Activated T-helper 1 cell treated with Interleukin-2 at 50 U/mL for 16 hours (primary cell): ENCODE measurements at places on chromosomes 2 and 18.

DNA sequence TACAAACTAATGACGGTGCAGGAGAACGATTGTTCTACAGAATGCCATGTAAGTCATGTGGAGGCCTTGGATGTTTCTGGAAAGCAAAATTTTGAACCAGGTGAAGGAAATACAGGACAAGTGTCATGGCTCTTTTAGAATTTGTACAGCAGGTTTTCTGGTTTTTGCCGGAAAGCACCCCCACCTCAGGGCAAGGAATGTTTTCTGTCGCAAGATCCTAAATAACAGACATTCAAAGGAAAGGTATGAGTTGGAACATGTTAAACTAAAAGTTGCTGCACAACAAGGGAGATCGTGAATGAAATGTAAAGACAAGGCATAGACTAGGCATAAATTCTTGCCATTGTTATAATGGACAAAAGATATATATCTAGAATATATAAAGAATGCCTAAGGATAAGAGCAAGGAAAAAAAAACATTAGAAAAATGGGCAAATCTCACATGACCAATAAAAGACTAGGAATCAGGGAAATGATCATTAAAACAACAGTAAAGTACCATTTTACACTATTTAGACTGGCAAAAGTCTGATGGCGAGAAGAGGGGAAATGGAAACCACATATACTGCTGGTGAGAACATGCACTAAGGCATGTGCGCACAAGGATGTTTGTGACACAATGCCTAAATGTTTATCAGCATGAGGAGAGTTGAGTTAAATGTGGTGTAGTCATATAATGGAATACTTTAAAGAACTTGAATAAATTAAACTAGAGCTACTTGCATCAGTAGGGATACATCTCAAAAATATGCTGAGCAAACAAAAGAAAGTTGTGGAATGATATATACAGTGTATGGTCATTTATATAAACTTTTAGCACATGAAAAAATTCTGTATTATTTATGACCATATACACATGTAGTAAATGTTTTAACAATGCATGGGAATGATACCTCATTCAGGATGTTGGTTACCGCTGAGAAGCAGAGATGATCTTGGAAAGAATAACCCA, 127.0 kb downstream of the EML6 start:
- no peak for DNase-seq

- DNase-seq, result no peak
Measured at GRCh38 chr2:191226196-191226595, 19.0 kb upstream of the MYO1B start.

GRCh38 chr2:96318723-96319122, 6.4 kb upstream of the ITPRIPL1 start:
- no peak for DNase-seq

DNA sequence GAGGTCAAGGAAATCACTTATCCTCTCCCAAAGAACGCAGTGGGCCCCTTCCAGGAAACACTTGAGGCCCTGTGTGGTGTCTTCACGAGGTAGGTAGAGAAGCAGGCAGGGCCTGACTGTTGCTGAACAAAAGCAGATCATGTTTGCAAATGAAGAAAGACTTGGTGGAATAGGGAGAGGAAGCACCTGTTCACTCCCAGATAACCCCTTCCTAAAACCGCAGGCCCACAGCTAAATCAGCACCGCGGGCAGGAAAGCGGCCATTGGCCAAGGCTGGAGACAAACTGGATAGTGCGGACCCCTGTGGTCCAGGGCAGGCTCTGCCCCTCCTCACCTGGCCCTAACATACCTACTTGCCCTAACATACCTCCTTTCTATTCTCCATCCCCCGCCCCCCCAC, 64.9 kb upstream of the KLHL29 start:
- no peak for DNase-seq

GRCh38 chr18:75324686-75325257, 102.7 kb downstream of the SMIM21 start:
- no peak for DNase-seq

DNA sequence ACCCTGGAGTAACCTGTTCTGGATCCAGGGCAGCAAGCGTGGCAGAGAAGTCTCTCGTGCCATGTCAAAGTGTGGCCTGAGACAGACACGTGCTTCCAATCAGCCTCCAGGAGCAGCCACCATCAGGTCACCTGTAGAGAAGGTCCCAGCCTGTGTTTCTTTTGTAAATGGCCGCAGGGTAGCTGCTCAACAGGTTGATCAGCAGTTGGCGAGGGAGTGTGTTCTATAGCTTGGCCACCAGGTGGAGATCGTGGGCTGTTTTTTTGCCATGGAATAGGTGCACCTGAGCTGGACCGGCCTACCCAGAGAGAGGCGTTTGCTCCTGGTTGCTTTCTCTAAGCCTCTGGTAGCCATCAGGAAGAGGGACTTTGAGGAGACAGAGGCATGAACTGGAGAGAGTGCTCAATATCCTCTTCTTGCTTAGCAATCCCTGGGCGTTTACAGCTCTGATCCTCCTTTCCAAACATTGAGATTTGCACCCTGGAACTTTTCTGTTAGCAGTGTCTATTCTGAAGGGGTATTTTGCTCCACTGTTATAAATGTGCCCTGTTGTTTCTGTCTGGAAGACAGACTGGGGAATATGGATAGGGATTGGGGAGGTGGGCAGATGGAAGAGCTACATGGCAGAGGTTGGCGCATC, 34.2 kb upstream of the EN1 start:
- DNase-seq, result peak; percentile 28

DNA sequence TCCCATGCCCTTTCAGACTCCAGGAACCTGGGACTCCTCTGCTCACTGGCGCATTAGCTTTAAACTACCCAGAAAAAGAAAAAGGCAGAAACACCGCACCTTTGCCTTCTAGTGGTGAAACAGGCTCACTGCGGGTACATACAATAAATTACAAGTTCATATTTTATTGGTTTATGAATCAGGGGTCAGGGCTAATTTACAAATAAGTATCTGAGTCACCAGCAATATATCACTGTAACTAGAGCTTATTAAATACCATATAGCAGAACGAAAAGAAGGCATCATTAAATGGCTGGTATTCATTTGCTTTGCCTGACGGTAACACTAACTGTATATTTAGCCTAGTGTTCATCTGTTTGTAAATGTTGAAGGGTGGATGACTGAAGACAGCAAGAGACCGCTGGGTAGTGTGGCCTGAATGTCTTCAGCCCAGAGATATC, 26.9 kb upstream of the DTNB start:
- DNase-seq, result no peak

DNA sequence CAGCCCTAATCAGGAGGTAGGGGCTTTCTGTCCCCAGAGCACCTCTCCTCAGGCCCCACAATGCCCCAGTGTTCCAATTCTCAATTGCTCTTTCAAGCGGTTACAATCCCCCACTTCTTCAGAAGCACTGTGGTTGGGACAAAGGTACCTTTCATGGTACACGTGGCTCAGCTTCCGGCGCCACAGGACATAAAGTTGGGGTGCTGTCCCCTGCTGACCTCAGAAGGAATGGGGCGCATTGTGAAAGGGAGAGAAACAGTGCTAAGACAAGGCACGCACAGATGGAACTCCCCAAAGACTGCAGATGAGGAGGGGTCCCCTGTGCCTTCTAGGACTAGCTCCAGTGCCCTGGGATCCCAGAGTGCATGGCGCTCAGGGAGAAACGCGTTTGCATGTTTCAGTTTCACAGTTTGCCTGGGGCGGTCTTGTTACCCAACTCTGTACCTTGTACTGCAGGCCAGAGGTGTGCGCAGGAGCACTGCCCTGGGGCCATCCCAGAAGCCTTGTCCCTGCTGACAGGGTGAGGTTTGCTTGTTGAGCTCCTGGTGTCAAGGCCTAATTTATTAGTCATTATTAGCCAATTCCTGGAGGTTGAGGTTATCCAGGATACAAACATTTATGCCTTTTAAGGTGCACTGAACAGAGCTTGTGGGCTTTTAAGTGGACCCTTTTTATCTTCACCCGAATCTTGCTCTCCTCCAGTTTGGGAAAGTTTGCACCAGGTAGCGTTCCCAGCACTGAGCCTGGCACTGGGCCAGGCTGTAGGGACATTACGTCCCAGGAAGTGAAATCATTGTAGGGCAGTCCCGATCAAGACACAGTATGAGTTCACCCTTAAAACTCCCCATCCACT, 7.6 kb downstream of the CNDP1 start:
- DNase-seq, result no peak

GRCh38 chr2:134143568-134143967, 110.3 kb upstream of the MGAT5 start:
- no peak for DNase-seq

GRCh38 chr18:37741032-37741623, 175.5 kb upstream of the CELF4 start:
- no peak for DNase-seq

- DNase-seq, result no peak
Measured at GRCh38 chr2:72828840-72829507, 3.1 kb upstream of the EXOC6B start.

DNA sequence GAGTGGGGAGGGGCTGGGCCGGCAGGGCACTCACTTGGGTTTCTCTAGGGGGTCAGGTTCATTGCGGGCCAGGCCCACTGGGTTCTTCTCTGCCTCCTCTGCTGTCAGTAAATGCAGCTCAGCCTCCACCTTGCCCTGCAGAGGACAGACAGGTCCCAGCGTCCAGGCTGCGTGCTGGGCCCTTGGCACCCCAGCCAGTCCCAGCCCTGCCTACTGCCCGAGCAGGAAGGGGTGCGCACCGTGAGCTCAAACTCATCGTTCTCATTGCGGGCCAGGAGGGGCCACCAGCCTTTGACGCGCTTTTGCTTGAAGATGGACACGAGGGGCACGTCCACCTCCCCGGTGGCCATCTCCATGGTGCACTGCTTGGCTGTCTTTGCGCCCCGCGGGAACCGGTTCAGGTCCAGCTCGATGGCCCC, 17.3 kb downstream of the OTOF start:
- DNase-seq, result no peak

DNA sequence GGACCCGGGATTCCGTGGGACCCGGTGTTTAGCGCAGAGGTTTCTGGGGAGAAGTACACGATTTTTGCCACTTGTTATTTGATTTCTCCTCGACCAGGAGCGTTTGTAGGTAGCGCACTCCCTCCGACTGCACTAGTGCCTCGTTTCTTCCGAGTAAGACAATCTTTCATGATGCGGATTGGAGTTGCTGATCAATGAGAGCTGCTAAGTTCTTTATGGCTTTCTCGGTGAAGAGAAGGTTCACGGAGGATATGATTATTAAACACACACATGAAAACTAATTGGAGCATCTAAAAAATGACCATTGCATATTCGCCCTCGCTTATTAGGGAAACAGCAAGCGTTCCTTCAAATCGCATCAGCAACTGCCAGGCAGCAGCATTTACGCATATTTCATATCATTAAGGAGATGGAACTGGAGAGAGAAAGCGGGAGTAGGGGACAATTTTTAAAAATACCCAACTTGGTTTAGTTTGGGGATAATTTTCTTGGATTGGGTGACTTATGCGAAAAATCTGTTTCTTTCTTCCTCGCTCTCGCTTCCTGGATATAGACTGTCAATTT, 616 bp downstream of the EML6 start:
- no peak for DNase-seq

- no peak for DNase-seq
Measured at GRCh38 chr18:59143441-59143840, 3.8 kb downstream of the SEC11C start.

DNA sequence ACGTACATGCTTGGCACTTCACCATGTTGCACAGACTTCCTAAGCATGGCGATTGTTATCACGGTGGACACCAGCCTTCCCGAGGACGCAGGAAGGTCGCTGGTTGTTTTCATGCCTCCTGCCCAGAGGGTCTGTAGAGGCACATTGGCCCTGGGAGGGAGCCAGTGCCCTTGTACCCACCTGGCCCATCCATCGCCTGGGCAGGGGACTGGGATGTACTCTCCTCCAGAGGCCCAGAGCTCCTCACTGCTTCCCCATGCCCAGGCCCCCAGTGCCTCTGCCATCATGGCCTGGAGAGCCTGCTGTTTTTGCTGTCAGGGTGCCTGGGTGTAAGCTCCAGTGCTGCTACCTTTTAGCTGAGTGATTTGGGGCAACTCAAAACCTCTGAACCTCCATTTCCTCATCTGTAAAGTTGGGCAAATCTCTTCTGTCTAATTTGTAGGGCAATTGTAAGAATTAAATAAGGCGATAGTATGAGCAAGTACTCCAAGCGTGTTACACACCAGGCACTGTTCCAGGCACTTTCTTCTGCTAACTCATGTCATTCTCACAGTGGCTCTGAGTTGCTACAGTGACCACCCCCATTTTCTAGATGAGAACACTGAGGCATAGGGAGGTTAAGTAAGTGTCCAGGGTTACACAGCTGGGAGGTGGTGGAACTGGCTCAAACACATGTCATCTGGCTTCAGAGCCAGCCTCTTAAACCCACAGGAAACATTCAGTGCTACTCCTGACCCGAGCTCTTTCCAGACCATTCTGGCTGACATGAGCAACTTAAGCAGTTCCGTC, 45.3 kb downstream of the GREB1 start:
- no peak for DNase-seq

GRCh38 chr2:108330979-108331378, 42.3 kb downstream of the SULT1C2 start:
- DNase-seq, result no peak

GRCh38 chr2:40653829-40654228, 201.9 kb upstream of the SLC8A1 start:
- no peak for DNase-seq

DNA sequence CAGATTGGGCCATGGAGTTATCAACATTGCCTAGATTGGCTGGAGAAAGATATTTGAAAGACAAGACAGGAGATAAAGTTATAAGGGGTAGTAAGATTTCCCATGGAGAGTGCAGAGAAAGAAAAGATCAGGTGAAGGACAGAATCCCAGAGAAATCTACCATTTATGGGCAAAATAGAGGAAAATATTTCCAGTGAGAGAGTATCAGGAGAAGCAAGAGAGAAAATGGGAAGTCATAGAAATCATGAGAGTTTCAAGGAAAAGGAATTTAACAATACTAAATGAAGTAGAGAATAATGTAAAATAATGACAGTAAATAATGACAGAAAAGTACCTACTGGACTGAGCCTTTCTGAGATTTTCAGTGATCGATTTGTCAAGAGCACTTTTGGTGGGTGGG, 447.6 kb upstream of the CHST9 start:
- DNase-seq, result no peak

GRCh38 chr18:10002280-10002679, 88.5 kb downstream of the VAPA start:
- no peak for DNase-seq

DNA sequence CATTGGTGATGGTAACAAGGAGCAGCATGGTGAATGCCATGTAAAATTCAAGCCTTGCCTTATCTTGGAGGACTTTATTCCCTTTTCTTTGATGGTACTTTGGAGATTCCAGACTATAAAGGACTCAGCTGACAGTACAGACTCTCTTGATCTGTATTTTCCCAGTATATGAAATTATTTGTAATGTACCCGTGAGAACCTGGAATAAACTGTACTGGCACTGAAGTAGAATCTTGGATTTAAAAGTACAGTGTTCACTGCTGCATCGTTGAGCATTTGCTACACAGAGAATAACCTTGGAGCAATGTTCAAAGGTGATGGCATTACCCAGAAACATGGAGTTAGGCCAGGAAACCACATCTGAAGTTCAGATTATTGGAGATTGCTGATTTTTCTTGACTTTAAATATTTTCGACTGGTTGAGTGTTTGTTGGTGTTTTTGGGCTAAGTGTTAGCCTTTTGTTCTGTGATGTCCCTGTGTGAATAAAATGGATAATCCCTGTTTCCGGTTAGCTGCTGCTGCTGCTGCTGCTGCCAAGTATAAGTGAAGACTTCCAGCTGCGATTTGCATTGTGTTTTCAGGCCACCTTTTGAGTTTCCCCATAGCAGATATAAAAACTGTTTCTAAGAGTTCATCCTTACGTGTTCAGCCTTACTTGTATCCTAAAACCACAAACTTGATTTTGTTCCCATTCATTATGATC, 122.0 kb downstream of the SPTBN1 start:
- no peak for DNase-seq
